ENCODE measurements at places on chromosomes 7 and 10. TPM values are rescaled to one million over a fixed set of nuclear protein-coding genes. Genes with fewer than 3 reads are reported as not detected.

ADAM22 gene
- total RNA-seq = 0.34 TPM

PDZD7 gene
- total RNA-seq = 0.71 TPM

HYAL4 gene
- total RNA-seq = not detected

EEF1AKMT2 gene
- total RNA-seq = 18.3 TPM

NPM3 gene
- total RNA-seq = 107 TPM

TDRD1 gene
- total RNA-seq = not detected

ABCA13 gene
- 0.01 TPM for total RNA-seq

NPSR1 gene
- total RNA-seq = not detected

RINT1 gene
- 15.5 TPM for total RNA-seq

ATP6V0E2 gene
- 62.8 TPM for total RNA-seq

NKX2-3 gene
- total RNA-seq = 0.06 TPM

FAM20C gene
- 37.6 TPM for total RNA-seq

GIMAP8 gene
- not detected for total RNA-seq

DNAJC1 gene
- total RNA-seq = 33.2 TPM

NUDT13 gene
- total RNA-seq = 3.0 TPM

DENND2A gene
- 0.40 TPM for total RNA-seq

TCTN3 gene
- total RNA-seq = 47.0 TPM
